ENCODE measurements at places on chromosomes 1 and 21.

DNA sequence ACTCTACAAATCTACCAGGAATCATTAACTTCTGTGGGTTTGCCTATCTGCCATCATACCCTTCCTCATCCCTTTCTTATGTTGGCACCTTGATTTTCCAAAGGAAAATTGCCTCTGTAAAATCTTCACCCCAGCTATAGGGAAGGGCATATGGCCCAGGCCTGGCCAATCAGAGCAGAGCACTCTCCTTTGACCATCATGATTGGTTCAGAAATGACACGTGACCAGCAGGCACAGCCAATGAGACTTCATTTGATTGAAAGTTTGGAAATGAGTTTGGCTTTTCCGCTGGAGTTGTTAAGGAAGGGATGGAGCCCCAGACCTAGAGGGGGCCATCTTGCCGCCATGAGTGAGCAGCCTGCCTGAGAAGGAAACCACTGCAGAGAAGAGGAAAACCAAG, 35.1 kb upstream of the IFFO2 start:
- DNase-seq: no peak

- peak; percentile 85 for DNase-seq
Observed at GRCh38 chr1:74504125-74504932, 8.1 kb downstream of the LRRC53 start.

- DNase-seq: peak; percentile 36
Observed at GRCh38 chr1:53684741-53685140, 54.2 kb downstream of the GLIS1 start.

- no peak for DNase-seq
Observed at GRCh38 chr1:30775433-30775975, 17.9 kb upstream of the LAPTM5 start.

Data from cerebellar cortex (tissue), 1 donor.